NCI-H1105 (cell line): ENCODE measurements at places on chromosomes 11 and 22.

GRCh38 chr11:110329445-110329844 is 33.0 kb upstream of the RDX start:
- no peak for DNase-seq

DNA sequence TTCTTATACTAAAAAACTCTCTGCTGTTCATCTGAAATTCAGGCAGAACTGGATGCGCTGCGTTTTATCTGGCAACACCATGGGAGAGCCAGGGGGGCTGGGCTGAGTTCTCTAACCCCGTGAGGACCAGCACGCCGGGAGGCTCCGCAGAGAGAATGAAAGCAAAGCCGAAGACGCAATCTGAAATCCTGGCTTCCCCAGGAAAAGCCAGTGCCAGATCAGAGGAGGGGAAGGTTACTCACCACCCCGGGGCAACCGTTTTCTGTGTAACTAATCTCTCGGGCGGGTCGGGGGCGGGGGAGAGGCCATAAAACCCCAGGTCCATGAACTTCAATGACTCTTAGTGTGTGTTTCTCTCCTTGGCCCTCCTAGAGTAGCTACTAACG is 99.4 kb downstream of the SHANK2 start:
- no peak for DNase-seq

DNA sequence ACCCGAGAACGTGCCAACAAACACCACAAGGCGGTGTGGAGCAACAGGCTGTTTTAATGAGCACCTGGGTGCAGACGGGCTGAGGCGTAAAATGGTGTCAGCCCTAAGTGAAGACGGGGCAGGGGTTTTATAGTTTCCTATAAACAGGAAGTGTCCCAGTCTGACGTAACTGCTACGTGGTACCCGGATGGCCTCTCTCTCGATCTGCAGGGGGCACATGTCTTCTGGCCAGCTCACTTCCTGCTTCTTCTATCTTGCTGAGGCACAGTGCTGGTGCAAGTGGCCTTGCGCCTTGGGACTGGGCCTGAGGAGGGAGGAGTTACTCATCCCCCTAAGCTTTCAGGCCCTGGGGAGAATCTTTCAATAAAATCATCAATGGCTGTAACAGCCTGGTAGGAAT is 20.9 kb downstream of the OOSP3 start:
- DNase-seq: no peak

DNA sequence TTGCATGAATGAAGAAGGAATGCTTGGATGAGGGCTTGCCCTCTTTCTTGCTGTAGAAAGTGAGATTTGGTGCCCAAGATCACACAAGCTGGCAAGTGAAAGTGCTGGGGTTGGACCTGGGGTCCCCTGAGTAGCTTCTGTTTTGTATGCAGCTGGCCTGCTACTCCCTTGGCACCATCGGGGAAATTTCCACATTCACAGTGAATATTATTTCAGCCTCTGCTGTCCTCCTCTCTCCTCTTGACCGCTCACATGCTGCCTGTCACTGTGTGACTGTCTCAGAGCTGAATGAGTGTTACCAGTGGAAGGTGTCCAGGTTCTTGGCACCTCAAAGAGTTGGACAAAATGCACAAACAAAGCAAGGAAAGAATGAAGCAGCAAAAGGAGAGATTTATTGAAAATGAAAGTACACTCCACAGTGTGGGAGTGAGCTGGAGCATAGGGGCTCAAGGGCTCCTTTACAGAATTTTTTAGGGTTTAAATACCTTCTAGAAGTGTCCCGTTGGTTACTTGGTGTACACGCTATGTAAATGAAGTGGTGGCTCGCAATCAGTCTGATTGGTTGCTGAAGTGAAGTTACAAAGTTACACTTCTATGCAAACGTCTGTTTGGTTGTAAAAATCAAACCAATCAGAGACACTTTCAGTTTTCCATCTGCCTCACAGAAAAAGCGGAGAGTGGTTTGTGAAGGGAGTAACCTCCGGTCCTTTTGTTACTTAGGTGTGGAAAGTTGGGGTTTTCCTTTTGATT is 87.4 kb downstream of the DEPDC5 start:
- DNase-seq: no peak

DNA sequence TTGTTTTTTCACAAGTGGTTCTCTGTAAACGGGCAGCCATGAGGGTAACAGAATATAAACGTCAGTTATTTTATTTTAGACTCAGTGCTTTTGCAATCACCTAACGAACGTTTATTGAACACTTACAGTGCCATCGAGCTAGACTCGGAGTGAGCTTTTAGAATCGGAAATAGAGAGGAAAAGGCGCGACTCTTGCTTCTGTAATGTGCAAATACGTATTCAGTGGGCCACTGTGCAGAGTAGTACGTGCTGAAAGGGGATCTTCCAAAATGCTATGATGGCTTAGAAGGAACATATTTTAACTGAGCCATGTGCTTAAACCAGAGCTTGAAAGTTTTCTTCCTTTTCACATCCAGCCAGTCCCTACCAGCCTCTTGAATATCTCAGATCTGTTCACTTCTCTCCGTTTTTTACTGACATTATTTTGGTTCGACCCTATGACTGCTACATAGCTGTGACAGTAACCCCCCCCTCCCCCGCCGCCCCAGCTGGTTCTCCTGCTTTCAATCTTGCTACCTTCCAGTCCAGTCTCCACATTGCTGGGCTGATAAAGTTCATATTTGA is 468 bp downstream of the DDIAS start:
- DNase-seq: no peak

DNA sequence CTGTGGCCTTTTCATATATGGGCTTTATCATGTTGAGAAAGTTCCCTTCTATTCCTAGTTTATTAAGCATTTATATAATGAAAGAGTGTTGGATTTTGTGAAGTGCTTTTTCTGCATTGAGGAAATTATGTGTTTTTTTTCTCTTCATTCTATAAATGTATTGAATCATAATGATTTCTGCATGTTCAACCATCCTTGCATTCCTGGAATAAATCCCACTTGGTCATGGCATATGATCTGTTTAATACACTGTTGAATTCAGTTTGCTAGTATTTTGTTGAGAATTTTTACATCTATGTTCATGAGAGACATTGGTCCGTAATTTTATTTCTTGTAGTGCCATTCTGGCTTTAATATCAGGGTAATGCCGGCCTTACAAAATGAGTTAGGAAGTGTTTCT is 25.8 kb downstream of the PIM3 start:
- DNase-seq: no peak

- DNase-seq: no peak
Measured at GRCh38 chr11:61082062-61082870, 20.0 kb upstream of the CD5 start.

- no peak for DNase-seq
Measured at GRCh38 chr11:102451041-102451680, 1.4 kb downstream of the TMEM123 start.
